Fibroblast of skin of left quadriceps (primary cell): ENCODE measurements at places on chromosomes 7 and 10.

DNA sequence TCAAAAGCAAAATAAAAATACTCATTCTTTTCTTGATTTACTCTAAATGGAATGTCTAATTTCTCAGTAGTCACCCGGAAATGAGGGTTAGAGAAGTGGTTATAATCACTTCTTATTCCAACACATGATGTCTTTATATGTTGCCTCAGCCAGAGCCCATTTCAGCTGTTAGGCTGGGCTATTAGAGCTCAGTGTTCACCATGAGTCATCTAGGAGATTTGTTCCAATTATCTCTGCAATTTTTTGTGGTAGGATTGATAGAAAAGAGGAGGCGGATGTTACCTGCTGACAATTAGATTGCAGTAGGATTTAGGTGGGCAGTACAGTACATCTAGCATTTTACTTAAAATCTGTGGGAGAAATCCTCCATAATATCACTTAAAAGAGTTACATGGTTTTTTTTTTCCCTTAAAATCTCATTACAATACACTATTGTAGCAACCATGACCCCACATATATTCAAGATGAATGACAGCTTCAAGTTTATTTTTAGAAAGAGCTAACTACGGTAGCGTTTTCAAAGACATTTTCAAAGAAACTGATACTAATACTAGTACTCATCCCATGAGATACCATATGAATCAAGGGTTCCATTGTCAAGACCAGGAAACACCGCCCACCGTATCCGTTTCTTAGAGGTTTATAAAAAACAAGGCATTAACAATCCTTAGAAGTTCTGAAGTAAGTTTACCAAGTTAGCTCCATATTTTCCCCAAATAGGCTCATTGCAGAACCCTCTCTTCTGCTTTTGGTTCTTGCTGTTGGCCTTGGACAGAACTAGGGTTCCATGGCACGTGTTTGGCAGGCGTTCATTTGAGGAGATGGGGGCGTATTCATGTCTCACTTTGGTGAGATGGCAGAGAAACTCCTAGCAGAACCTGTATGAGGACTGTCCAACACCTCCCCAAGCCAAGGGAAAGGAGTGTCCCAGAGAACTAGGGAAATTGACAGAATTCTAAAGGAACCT, 10.4 kb downstream of the CPA2 start:
- peak; percentile 75 for DNase-seq

GRCh38 chr10:62433181-62433692, 59.1 kb downstream of the ZNF365 start:
- peak; percentile 93 for DNase-seq

- DNase-seq, result no peak
These were observed 98.0 kb downstream of the NPY start for GRCh38 chr7:24381894-24382505.

DNA sequence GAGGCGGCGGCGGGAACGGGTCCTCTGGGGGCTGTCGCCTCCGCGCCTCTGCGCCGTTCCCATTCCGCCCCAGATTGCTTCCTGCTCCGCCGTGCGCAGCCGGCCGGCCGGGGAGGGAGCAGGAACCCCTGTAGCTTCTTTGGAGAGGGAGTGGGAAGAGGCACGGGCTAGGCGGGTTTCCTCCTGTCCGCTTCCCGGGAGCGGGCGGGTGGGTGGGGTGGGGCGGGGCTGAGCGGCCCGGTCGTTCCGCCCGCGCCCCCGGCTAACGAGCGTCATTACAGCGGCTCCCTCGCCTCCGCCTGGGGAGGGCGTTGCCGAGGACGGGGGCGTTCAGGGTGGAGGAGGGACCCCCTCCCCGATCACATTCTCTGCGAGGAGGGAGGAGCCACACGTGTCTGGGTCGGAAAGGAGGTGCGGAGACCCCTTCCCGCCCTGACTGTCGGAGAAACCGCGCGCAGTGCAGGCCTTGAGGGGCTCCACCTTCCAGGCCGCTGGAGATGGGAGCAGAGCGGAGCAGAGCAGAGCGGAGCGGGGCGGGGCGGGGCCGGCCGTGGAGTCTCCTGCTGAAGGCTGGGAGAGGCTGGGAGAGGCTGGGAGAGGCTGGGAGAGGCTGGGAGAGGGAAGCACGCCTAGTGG, 39.7 kb downstream of the AGAP3 start:
- no peak for DNase-seq

DNA sequence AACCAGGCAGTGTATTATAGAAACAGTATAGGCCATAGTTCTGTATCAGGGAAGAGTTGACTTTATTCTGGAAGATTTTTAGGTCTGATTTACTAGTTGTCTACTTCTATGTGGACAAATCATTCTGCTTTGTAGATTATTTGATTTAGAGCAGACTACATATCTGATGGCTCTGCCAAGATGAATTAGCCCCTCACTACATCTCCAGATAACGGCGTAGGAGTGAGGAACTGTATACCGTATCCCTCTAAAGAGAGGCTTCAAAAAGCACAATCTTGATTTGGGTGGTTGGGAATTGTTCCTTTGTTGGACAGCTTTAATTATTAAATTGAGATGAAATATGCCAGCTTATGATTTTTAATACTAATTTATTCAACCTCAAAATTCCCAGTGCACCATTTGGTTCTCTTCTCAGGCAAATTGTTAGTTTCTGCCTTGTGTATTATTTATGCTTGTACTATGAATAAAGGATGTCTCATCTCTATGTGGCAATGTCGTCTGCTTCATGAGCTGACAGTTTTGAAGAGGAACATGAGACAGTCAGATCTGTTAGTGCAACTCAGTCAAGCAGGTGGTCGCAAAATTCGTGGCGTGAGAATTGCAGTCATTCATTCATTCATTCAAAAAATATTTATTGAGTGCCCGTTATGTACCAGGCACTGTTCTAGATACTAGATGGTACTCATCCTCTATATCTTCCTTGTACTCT, 422.8 kb downstream of the EXOC4 start:
- DNase-seq, result no peak

GRCh38 chr10:86716466-86716865, 40.0 kb upstream of the BMPR1A start:
- no peak for DNase-seq

- no peak for DNase-seq
These were observed 70.6 kb downstream of the NPS start for GRCh38 chr10:127619546-127620325.

GRCh38 chr10:44981172-44982113, 2.8 kb upstream of the DEPP1 start:
- peak; percentile 52 for DNase-seq

DNA sequence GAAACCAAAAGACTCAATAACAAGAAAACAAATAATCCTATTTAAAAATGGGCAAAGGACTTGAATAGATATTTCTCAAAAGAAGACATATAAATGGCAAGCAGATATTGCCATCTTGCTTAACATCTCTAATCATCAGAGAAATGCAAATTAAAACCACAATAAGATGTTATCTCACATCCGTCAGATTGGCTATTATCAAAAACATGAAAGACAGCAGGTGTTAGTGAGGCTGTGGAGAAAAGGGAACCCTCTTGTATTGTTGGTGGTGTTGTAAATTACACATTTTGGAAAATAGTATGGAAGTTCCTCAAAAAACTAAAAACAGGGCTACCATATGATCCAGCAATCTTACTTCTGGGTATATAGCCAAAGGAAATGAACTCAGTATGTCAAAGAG, 25.7 kb downstream of the OPALIN start:
- no peak for DNase-seq

GRCh38 chr10:24205821-24206220, 3.1 kb upstream of the KIAA1217 start:
- DNase-seq, result peak; percentile 66

DNA sequence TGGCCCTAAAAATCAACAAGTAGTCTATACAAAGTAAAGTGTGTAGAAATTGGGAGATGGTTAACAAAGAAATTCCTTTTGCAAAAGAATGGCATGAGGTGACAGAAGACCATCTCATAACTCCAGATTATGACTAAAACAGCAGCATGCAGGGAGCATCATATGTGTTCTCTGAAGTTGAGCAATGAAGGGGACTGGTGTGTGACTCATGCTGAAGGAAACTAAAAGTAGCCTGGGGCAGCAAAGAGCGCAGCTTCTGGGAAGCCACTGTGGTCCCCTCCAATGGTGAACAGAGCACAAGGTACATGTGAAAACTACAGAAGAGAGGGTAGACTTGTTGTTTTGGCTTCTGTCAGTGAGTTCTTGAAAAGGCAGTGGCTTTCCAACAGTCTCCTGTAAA, 133.4 kb downstream of the MACC1 start:
- no peak for DNase-seq

DNA sequence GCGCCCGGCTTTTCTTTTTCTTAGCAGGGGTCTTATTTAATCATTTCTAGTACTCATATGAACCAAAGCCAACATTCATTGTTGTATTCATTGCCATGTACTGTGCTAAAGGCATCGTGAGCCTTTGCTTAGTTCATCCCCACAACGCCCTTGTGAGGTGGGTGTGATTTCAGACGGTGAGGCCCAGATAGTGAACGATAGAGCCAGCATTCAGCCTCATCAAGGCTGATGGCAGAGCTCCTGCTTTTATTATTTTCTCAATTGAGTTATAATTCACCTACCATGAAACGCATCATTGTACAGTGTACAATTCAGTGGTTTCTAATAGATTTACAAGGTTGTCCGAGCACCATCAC, 50.1 kb downstream of the HK1 start:
- no peak for DNase-seq

GRCh38 chr10:29820890-29821461, 186.2 kb upstream of the SVIL start:
- DNase-seq, result no peak

DNA sequence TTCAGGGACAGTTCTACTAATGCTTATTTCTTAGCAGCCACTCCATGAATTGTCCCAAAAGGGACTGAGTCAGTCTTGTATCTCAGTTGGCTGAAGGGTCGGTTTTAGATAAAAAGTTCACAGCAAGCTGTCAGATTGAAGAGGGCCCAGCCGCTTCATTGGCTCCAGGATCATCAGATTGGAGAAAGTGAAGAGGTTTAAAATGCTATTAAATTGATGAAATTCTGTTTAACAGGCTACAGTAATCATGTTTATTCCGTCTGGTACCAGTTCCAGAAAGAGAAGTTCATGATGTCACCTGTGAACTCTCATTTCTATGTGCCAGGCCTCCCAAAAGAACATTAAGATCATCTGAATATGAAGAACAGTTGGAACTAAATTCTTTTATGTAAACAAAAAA, 294.4 kb upstream of the BMPER start:
- no peak for DNase-seq

DNA sequence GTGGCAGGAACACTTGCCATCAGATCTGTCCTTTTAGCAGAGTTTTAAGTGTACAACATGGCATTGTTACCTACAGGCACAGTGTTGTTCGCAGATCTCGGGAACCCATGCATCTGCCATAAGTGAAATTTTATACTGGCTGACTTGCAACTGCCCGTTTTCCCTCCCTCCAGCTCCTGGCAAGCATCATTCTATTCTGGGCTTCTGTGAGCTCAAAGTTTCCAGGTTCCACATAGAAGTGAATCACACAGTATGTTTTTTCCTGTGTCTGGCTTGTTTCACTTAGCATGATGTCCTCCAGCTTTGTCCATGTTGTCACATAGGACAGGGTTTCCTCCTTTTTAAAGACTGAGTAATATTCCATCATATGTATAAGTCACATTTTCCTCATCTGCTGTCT, 56.6 kb downstream of the C10orf143 start:
- DNase-seq, result no peak

- no peak for DNase-seq
These were observed 192.6 kb downstream of the MGMT start for GRCh38 chr10:129659508-129660268.

- no peak for DNase-seq
These were observed 787 bp downstream of the MAGI2 start for GRCh38 chr7:79452495-79453265.

DNA sequence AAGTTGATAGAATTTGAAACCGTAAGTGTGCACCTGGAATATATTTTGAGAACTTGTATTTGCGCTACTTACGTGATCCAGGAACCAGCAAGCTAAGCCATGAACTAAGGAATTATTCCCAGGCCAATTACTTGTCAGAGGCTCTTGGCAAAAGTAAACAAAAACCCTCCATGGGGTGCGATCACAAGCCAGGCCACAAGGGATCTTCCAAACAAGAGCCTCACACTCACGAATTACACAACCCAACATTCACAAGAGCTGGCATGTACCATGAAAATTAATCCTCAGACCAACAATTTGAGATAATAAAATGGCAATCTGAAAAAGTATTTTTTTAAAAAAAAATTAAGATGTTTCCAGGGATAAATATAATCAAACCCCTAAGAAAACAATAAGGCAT, 467.0 kb upstream of the AKR1E2 start:
- DNase-seq, result no peak

- DNase-seq, result no peak
These were observed 156.8 kb downstream of the FRMD4A start for GRCh38 chr10:14173706-14174594.

DNA sequence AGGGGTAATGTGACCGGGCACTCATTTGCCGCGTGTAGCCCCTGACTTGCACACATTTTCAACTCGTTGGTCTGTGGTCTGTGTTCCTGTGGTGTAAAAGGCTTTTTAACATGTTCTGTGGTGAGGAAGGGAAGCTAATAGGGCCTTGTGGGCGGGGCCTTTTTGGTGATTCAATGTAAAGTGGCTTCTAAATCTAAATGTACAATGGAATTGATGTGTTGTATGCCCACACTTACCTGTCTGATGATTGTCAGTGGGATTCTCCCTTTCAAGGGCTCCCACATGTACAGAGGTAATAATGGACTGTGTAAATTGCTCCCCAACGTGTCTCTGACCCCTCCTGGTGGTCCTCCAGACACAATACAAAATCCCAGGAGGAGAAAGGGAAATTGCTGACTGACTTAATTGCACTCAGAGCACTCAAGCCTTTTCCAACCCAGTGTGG, 43.1 kb upstream of the GATAD1 start:
- no peak for DNase-seq

DNA sequence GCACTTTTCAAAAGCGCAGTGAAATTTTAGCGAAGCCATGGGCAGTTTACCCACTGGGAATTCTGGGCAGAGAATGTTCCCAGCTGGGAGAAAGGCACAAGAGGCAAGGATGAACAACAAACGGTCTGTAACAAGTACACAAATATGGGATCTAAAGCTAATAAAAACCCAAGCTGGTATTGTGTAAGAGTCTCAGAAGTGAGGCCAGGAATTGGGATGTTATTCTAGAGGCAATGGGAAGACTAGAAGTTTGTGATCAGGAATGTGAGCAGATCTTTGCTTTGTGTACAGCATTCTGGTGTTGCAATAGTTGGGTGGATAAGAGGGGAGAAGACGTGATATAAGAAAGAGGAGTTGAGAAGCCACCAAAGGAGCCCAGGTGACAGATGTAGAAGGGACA, 15.0 kb downstream of the FZD9 start:
- no peak for DNase-seq

- DNase-seq, result no peak
These were observed 54.2 kb downstream of the METTL2B start for GRCh38 chr7:128530855-128531104.

GRCh38 chr7:155372782-155373358, 75.2 kb downstream of the INSIG1 start:
- DNase-seq, result no peak

GRCh38 chr7:157347217-157347904, 10.6 kb downstream of the DNAJB6 start:
- no peak for DNase-seq

DNA sequence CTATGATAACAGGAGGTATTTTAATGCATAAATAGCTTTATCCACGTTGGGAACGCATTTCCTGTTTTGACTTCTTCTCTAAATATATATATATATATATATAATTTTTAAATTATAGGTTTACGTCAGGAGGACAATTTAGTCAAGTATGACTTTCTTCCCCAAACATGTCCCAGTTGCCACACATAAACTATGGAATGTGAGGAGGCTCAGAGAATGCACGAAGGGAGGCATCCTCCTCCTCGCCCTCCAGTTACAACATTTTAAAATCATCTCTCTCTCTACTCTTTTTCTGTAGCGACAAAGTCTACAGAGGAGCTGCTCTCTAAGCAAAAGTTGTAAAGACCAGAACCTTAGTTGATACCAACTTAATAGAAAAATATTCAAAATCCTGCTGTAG, 106.9 kb upstream of the LYZL1 start:
- DNase-seq, result no peak
